ENCODE measurements at places on chromosomes 7 and 10. TPM values are rescaled to one million over a fixed set of nuclear protein-coding genes. Genes with fewer than 3 reads are reported as not detected.

The CCDC172 gene
- not detected for total RNA-seq

The PDCD11 gene
- 32.2 TPM for total RNA-seq

The AGBL3 gene
- 2.6 TPM for total RNA-seq

The MNX1 gene
- total RNA-seq: not detected

The PON1 gene
- 0.19 TPM for total RNA-seq

The GNG11 gene
- 33.2 TPM for total RNA-seq

The HMX3 gene
- not detected for total RNA-seq

The WDR91 gene
- 15.0 TPM for total RNA-seq

The VENTX gene
- total RNA-seq: 4.0 TPM

The CCDC136 gene
- total RNA-seq: 6.8 TPM

The CNPY1 gene
- not detected for total RNA-seq

The KAZALD1 gene
- 1.9 TPM for total RNA-seq

The LIPN gene
- total RNA-seq: 0.74 TPM

The FLNC gene
- 16.2 TPM for total RNA-seq

The TAS2R4 gene
- 0.67 TPM for total RNA-seq

The CLDN4 gene
- total RNA-seq: 0.71 TPM

The JCAD gene
- 31.7 TPM for total RNA-seq

The PIP gene
- total RNA-seq: not detected

The GPNMB gene
- total RNA-seq: 183 TPM

The MKI67 gene
- total RNA-seq: 0.39 TPM

The ZNF107 gene
- total RNA-seq: 4.0 TPM

The EMX2 gene
- 2.4 TPM for total RNA-seq

The MPLKIP gene
- total RNA-seq: 27.1 TPM

The CCDC7 gene
- total RNA-seq: 20.8 TPM

The SMC3 gene
- total RNA-seq: 26.8 TPM

The CABCOCO1 gene
- 0.35 TPM for total RNA-seq

The CRHR2 gene
- total RNA-seq: 0.19 TPM

The CRYGN gene
- total RNA-seq: 1.5 TPM

The MPP7 gene
- total RNA-seq: 5.7 TPM

The PDLIM1 gene
- total RNA-seq: 200 TPM

The ALOX5 gene
- total RNA-seq: 36.8 TPM

The MMP21 gene
- total RNA-seq: 0.29 TPM

The PITX3 gene
- not detected for total RNA-seq

The CHAT gene
- total RNA-seq: not detected

The GIMAP5 gene
- total RNA-seq: 26.6 TPM

The GHRHR gene
- total RNA-seq: not detected

The STOX1 gene
- 8.1 TPM for total RNA-seq

The C7orf57 gene
- total RNA-seq: not detected

The GATA3 gene
- total RNA-seq: 5.5 TPM

The FRMPD2 gene
- not detected for total RNA-seq

The PRR15 gene
- 3.1 TPM for total RNA-seq

The AMPH gene
- 16.4 TPM for total RNA-seq

The MYL10 gene
- total RNA-seq: not detected

The OR2A1 gene
- 0.16 TPM for total RNA-seq

The ACTL6B gene
- not detected for total RNA-seq

The KCND2 gene
- total RNA-seq: 2.9 TPM

The NRG3 gene
- total RNA-seq: 0.19 TPM

The CYP2C19 gene
- total RNA-seq: 0.19 TPM

The FGL2 gene
- 34.4 TPM for total RNA-seq

The DMBT1 gene
- total RNA-seq: 1.2 TPM

The SH2D4B gene
- 0.35 TPM for total RNA-seq

Data from mesenteric fat pad (tissue), 1 donor.